Activated CD4-positive, alpha-beta T cell treated with anti-CD3 and anti-CD28 coated beads, Interleukin-2, amount 10 ng/mL, durations not matched to agents 7 days and 5 days (primary cell): ENCODE measurements at places on chromosomes 3 and 15.

DNA sequence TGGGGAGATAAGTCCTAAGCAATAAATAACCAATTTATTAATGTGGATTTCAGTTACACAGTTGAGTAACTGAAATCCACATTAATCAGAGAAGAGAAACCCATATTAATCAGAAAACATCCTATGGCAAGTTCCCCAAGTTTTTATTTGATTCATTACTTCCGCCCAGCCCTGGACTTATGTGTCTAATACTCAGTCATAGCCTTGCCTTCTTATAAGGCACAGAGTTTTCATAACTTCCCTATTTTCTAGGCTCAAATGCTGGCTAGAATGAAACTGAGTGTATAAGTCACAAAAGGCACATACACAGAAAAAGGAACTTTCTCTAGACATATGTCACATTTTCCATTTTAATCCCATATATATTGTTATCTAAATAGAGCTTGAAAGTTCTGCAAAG lies 28.8 kb downstream of the CD47 start:
- H3K27me3 ChIP-seq, result no peaks in the 10 kb centered on the region
- H3K36me3 ChIP-seq, result peaks cover 75% of the 10 kb centered on the region
- H3K4me3 ChIP-seq, result no peak overlapping the region

- no peak overlapping the region for H3K27ac ChIP-seq
- H3K4me3 ChIP-seq, result no peak overlapping the region
- H3K36me3 ChIP-seq, result no peaks in the 10 kb centered on the region
- peaks cover 8% of the 10 kb centered on the region for H3K27me3 ChIP-seq
- no peaks in the 10 kb centered on the region for H3K4me1 ChIP-seq
Observed at GRCh38 chr3:38690185-38690584, 40.7 kb upstream of the SCN5A start.

GRCh38 chr3:52090131-52090932 lies 34.0 kb upstream of the DUSP7 start:
- H3K4me1 ChIP-seq, result peaks cover 23% of the 10 kb centered on the region
- no peaks in the 10 kb centered on the region for H3K27me3 ChIP-seq
- no peak for DNase-seq
- H3K27ac ChIP-seq, result no peak overlapping the region
- H3K36me3 ChIP-seq, result no peaks in the 10 kb centered on the region

- H3K27ac ChIP-seq, result no peak overlapping the region
- H3K4me1 ChIP-seq, result peaks cover 23% of the 10 kb centered on the region
- peaks cover 24% of the 10 kb centered on the region for H3K36me3 ChIP-seq
Observed at GRCh38 chr15:89146366-89146765, 58.1 kb downstream of the ABHD2 start.

DNA sequence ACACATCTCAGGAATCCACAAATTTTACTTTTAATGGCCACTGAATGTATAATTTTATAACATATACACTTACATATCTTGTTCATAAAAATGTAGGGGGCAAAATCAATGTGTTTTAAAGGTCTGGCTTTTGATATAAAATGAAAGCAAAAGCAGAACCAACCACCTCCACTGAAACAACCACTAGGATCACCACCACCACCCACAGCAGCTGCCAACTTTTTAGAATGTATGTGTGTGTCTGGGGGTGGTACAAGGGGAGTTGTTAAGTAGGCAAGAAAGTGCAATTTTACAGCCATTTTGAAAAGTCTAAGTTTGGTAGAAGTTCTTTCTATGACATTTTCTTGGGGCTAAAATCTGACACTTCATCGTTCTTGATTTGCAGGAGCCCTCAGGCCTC lies 44.0 kb downstream of the OTOL1 start:
- no peak overlapping the region for H3K4me3 ChIP-seq
- no peak for DNase-seq
- H3K4me1 ChIP-seq, result no peaks in the 10 kb centered on the region
- H3K27me3 ChIP-seq, result no peaks in the 10 kb centered on the region

DNA sequence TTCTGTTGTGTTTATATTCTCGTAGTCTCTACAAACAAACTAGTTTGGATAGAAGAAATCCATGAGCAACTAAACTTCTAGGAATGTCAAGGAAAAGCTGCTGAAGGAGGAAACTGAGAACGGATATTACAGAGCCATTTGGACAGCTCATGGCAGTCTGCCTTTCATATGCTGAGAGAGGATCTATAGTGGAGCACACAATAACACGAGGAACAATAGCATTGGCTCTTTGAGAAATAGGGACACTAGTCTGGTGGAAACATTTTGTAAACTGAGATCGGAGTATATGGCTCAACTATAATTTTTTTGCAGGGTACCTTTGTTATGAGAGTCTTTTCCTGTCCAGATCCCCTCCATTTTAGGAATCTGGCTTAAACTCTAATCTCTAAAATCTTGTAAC lies 200.5 kb downstream of the CLSTN2 start:
- no peak overlapping the region for H3K4me3 ChIP-seq
- H3K27ac ChIP-seq, result no peak overlapping the region
- DNase-seq, result no peak

DNA sequence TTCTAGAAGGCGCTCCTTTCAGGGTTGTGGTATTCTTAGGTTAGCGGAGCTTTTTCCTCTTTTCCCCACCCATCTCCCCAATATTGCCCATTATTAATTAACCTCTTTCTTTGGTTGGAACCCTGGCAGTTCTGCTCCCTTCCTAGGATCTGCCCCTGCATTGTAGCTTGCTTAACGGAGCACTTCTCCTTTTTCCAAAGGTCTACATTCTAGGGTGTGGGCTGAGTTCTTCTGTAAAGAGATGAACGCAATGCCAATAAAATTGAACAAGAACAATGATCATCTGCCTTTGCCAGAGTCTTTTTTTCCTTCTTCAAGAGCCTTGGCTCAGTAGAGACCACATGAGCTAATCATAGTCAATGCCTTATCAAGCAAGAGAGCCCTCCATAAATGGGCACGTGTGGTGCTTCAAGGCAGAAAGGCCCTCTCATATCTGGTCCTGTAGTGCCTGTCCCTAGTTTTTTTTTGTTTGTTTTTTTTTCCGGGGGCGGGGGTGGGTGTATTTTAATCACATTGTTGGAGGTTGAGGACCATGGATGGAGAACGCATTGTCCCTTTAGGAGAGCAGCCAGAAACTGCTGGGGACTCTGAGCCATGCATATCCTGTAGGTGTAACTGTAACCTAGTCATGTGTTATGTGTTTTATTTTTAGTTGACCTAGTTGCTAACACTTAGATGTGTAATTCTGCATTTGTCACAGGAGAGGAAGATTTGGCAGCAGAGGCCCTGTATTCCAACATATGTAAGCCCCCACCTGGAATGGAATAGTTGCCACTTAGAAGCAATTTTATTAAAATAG lies 64.7 kb upstream of the ACAD9 start:
- no peaks in the 10 kb centered on the region for H3K4me1 ChIP-seq
- H3K36me3 ChIP-seq, result peaks cover 64% of the 10 kb centered on the region
- no peaks in the 10 kb centered on the region for H3K27me3 ChIP-seq
- peak overlapping the region; percentile 14 for H3K27ac ChIP-seq
- DNase-seq, result no peak
- no peak overlapping the region for H3K4me3 ChIP-seq

GRCh38 chr15:74387621-74388362 lies 20.3 kb upstream of the CYP11A1 start:
- peaks cover 60% of the 10 kb centered on the region for H3K4me1 ChIP-seq
- no peak overlapping the region for H3K4me3 ChIP-seq
- H3K27ac ChIP-seq, result no peak overlapping the region
- no peaks in the 10 kb centered on the region for H3K36me3 ChIP-seq
- DNase-seq, result no peak

DNA sequence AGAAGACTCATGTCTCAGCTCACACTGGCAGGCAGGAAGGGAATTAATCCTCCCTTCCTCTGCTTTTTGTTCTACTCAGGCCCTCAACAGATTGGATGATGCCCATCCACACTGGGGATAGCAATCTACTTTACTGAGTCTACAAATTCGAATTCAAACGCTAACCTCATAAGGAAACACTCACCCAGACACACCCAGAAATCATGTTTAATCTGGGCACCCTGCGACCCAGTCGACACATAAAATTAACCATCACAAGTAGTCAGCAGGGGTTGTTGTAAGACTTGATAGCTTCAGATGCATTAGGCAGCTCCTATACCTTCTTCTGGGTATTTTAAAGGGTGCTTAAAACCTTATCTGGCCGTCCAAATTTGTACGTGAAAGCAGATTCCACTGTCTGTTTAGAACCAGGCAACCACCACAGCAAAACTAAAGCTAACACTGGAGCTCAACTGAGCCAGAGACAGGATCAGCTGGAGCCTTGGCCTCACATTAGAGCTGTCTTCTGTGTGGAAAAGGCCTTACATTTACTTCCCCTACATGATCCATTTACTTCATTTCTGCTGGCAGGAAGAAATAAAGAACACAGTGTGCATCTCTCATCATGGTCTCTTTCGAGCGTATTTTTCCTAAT lies 407.3 kb upstream of the PPP2R3A start:
- no peak for DNase-seq
- no peaks in the 10 kb centered on the region for H3K36me3 ChIP-seq
- H3K4me1 ChIP-seq, result no peaks in the 10 kb centered on the region
- H3K4me3 ChIP-seq, result no peak overlapping the region
- no peaks in the 10 kb centered on the region for H3K27me3 ChIP-seq

DNA sequence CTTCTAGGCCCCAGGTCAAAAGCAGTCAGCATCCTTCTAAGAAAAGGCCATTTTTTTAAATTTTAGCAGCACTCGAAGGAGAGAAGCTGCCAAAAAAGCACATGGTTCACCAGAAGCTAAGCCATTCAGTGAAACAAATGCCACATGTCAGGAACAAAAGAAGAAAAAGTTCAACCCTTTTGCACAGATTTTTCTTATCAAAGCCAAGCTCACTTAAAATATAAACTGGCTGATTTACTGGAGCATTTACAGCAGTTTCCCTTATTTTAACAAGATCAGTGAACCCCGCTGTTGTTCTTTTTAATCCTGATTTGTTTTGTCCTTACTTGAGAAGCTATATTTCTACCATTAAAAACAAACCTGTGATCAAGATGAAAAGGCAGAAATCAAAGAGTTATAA lies 46.5 kb upstream of the SYNPR start:
- no peaks in the 10 kb centered on the region for H3K27me3 ChIP-seq
- no peaks in the 10 kb centered on the region for H3K4me1 ChIP-seq
- no peak for DNase-seq
- no peak overlapping the region for H3K27ac ChIP-seq

- H3K4me1 ChIP-seq, result no peaks in the 10 kb centered on the region
- H3K27me3 ChIP-seq, result no peaks in the 10 kb centered on the region
- H3K4me3 ChIP-seq, result no peak overlapping the region
- no peak overlapping the region for H3K27ac ChIP-seq
Observed at GRCh38 chr3:85862893-85863455, 904.2 kb downstream of the CADM2 start.

DNA sequence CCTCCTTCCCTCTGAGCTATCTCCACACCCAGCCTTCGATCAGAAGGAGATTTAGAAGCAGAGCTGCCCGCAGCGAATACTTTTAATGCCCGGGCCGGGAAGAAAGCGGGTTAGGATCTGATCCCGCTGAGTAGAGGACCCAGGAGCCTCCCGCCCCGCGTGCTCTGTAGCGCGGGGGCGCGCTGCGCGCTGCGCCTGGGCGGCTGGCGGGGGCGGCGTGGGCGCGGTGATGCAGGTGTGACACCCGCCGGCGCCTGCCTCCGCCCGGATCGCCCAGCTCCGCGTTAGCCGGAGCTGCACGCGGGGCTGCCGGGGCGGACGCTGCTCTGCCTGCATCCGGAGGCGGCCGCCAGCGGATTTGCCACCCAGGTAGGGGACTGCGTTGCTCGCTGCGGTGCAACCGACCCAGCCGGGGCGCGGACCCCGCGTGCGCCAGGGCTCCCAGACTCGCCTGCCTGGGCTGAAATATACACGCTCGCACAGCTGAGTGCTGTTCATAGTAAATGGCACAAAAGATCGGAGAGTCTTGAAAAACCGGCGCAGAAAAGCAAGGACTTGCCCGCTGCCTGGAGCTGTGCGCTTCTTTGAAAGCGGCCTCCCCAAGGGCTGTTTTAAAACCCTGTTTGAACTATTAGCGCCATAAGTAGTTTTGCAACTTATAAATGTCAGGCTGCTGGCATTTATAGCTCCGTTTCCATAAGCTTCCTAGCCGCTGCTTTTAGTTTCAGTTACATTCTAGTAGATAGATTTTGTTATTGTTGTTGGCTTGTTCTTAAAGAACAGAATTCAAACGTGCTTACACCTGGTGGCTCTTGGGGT lies at the start of gene SV2B:
Gene SV2B, plus strand, starts transcription at position 263 of the 819 bp plus-strand sequence. CDS start 126,007 bp downstream, outside the sequence.
- H3K4me1 ChIP-seq, result peaks cover 17% of the 10 kb centered on the region
- H3K4me3 ChIP-seq, result peak within 1 kb of the TSS; percentile 79
- peaks cover 80% of the 10 kb centered on the region for H3K27me3 ChIP-seq
- H3K27ac ChIP-seq, result peak within 1 kb of the TSS; percentile 9
- DNase-seq, result peak; percentile 55
- H3K36me3 ChIP-seq, result no peaks in the 10 kb centered on the region

GRCh38 chr3:14166877-14167603 lies 11.4 kb downstream of the XPC start:
- peaks cover 12% of the 10 kb centered on the region for H3K4me1 ChIP-seq
- peaks cover 85% of the 10 kb centered on the region for H3K36me3 ChIP-seq
- no peak for DNase-seq
- no peaks in the 10 kb centered on the region for H3K27me3 ChIP-seq
- no peak overlapping the region for H3K4me3 ChIP-seq

DNA sequence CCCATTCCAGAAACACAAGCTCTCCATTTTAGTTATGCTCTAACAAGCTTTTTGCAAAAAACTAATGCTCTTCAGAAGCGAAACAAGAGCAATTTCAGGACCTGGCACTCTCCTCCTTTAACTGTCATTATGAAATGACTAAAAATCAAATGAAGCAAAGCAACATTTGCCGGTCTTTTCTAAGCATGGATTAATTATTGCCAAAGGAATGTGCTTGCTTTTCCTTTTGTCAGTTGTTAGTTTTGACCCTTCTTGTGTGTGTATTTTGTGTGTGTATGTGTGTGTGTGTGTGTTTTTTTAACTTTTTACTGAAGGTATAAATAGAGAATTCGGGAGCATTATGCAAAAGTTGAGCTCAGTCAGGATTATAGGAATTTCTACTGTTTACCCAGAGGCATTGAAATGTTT lies 509.1 kb downstream of the TUSC7 start:
- no peaks in the 10 kb centered on the region for H3K4me1 ChIP-seq
- H3K36me3 ChIP-seq, result no peaks in the 10 kb centered on the region
- no peaks in the 10 kb centered on the region for H3K27me3 ChIP-seq
- H3K27ac ChIP-seq, result no peak overlapping the region
- H3K4me3 ChIP-seq, result no peak overlapping the region

- H3K4me3 ChIP-seq, result no peak overlapping the region
- H3K4me1 ChIP-seq, result peaks cover 10% of the 10 kb centered on the region
- H3K27ac ChIP-seq, result no peak overlapping the region
- H3K36me3 ChIP-seq, result no peaks in the 10 kb centered on the region
- H3K27me3 ChIP-seq, result no peaks in the 10 kb centered on the region
Observed at GRCh38 chr15:90051874-90052273, 50.4 kb downstream of the IDH2 start.

GRCh38 chr3:170656284-170656683 lies 70.4 kb upstream of the SLC7A14 start:
- peaks cover 4% of the 10 kb centered on the region for H3K27me3 ChIP-seq
- no peaks in the 10 kb centered on the region for H3K4me1 ChIP-seq
- DNase-seq, result no peak
- no peaks in the 10 kb centered on the region for H3K36me3 ChIP-seq

- no peak overlapping the region for H3K4me3 ChIP-seq
- H3K4me1 ChIP-seq, result no peaks in the 10 kb centered on the region
- no peak for DNase-seq
- no peak overlapping the region for H3K27ac ChIP-seq
- H3K36me3 ChIP-seq, result no peaks in the 10 kb centered on the region
- no peaks in the 10 kb centered on the region for H3K27me3 ChIP-seq
Observed at GRCh38 chr3:189799366-189799765, 168.2 kb downstream of the TP63 start.

- no peaks in the 10 kb centered on the region for H3K4me1 ChIP-seq
- H3K36me3 ChIP-seq, result no peaks in the 10 kb centered on the region
- DNase-seq, result no peak
- H3K4me3 ChIP-seq, result no peak overlapping the region
- no peaks in the 10 kb centered on the region for H3K27me3 ChIP-seq
Observed at GRCh38 chr15:29534378-29534777, 264.8 kb upstream of the NSMCE3 start.
